Stimulated activated CD8-positive, alpha-beta memory T cell treated with anti-CD3 and anti-CD28 coated beads, Interleukin-7, amount 100 ng/mL, for 1 hour (primary cell): ENCODE measurements at places on chromosomes 1 and 21.

DNA sequence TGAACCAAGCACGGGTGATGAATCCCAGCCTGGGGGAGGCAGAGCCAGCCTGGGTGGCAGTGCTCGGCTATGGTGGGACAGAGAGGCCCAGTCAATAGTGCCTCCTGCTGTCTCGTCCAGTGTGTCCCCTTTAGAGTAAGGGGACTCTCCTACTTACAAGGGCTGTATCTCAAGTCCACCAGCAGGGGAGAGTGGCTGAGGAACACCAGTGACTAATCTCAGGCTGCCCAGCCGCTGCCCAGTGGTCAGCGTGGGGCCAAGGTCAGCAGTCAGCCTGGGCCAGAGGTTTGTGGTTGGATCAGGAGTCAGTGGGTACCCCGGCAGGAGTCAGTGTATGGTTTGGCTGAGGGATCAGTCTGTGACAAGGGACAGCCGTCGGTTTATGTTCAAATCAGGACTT is 109.2 kb upstream of the RUNX3 start:
- no peak for DNase-seq

DNA sequence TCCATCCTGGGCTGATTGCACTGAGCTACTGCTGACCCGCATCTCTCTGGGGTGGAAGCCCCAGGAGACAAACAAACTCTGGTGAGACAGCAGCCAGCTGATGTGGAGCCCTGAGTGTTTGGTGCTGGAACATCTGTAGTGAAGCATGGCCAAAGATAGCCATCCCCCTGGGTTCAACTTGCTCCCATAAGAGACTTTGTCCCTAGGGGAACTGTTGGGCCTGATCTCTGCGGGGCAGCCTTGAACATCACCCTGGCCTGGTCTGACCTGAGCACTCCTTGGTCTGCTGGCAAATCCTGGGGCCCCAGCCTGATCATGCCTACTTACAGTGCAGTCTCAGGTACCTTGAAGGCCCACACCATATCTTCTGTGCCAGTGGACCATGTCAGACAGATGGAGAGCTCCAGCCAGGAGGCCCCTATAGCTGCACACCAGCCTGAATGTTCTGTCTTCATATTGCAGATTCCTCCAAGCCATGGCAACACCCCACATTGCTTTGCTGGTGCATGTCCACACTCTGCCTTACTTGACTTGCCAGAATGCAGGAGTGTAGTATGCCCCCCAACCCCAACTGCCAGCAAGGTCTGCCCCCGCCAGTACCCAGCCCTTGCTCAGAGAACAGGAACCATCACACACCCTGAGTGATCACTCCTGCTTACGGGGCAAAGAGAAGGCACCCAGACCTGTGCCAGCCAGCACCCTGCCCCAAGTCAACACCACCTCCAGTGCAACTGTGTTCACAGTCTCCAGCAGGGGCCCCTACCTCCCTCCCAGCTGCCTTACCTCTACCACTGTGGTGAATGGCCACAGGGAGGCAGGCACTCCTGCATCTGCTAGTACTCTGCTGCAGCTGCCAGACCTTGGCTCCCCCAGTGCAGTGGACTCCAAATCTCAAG is 690.5 kb upstream of the NR5A2 start:
- DNase-seq, result no peak

DNA sequence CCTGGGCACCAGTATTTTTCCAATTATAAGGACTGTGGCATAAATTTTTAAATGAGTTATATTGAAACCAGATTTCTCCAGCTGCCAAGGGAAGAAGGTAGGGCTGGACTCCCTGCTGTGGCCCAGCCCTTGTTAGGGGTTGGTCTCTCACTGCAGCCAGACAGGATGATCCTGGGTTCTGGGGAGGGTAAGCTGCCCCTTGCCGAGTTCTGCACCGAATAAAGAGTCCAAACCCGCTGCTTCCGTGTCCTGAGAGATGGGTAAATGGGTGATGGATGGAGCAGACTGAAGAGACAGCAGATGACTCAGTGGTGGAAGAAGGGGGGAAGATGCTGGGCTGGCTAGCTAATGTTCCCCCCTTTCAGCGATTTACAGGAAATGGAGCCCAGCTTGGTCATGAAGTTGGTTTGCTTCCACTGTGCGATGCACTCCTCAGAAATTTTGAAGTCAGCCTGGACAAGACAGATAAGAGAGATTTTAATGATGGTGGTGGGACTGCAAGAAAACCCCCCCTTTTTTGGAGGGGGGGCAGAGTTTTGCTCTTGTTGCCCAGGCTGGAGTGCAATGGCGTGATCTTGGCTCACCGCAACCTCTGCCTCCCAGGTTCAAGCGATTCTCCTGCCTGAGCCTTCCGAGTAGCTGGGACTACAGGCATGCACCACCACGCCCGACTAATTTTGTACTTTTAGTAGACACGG is 41.4 kb downstream of the YARS1 start:
- no peak for DNase-seq

GRCh38 chr1:62269851-62270495 is 49.3 kb downstream of the KANK4 start:
- DNase-seq, result no peak

- peak; percentile 56 for DNase-seq
These were observed 9.2 kb upstream of the GALE start for GRCh38 chr1:23809751-23810171.

GRCh38 chr21:37128076-37128475 is 55.0 kb downstream of the TTC3 start:
- no peak for DNase-seq

- no peak for DNase-seq
These were observed 77.9 kb upstream of the TNFSF4 start for GRCh38 chr1:173285048-173285447.

DNA sequence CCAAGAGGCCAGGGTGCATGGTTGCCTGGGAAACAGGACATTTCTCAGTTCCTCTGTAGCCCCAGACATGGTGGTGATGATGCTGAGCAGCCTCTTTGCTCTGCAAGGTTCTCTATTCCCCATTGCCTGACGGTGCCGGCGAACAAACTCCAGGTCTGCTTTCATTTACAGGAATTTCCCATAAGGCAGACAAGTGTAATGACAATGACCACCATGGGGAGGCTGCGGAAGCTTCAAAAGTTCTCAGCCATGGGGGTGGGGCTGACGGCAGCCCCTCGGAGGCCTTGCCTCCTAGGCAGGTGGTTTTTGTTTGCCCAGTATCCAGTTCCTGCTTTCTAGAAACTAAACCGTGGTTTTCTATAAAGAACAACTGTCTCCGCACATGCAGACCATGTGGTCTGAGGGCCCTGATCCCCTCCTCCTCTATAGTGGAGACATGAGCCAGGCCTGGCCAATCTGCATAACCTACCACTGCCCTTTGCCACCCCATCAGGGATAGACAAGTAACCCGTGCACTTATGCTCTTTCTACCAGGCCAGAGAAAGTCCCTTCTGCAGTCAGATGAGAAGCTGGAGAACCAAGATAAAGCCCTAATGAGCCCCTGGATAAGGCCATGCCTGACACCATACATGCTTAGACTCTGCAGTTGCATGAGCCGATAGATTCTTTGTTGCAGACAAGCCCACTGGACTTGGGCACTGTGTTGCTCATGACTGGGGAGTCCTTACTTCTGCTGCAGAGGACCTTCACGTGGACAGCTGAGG is 54.1 kb downstream of the LDLRAD2 start:
- no peak for DNase-seq

DNA sequence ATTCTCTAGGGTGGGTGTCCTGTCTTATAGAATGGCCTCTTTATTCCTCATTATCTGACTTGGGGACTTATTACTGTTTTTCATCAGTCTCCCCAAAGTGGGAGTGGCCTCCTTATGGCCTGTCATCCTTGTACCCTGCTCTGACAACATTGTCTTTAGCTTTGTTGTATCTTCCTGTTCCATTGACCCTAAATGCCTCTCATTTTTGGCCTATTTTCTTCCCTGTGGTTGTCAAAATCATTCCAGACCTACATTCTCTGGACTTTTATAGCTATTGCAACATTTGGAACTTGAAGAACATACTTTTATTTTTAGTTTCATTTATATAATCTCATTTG is 9.7 kb downstream of the SFT2D2 start:
- DNase-seq, result no peak

GRCh38 chr1:61568460-61569302 is 156.3 kb downstream of the TM2D1 start:
- DNase-seq, result no peak

GRCh38 chr1:99748419-99748818 is 18.0 kb downstream of the FRRS1 start:
- no peak for DNase-seq

GRCh38 chr1:40469327-40469726 is 7.8 kb upstream of the ZFP69 start:
- no peak for DNase-seq

DNA sequence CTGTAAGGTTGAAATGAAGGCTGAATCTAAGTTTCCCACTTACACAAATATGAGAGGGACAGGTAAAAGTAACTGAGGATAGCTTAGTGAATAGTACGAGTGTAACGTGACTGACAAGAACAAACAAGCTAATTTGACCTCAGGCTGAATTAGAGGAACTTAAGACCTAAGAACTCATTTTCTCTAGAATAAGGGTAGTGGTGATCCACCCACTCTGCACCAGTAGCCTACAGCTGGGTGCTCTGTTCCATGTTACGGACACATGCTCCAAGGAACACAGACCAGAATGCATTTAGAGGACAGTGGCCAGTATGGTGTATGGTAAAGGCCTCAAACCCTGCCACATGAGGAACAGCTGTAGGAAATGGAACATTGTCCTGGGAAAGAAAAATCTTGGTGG is 14.9 kb upstream of the TMEM9 start:
- no peak for DNase-seq

DNA sequence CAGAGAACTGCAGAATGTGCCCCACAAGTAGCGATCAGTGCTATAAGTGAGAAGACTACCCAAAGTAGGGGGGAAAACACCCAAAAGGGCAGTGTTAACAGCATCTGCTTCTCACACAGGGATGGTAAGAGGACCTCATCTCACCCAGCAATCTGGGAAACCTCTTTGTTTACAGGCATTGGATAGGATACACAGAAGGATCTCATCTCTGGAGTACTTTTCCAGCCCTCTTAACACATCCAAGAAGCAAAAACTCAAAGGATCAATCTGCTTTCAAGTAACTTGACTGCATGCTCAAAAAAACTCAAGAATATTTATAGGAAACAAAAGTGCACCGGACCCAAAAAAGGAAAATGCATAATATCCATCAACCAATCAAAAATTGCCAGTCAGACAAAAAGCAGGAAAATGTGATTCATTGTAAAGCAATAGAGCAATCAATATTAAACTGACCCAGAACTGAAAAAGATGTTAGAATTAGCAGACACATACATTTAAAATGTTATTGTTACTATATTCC is 311.0 kb upstream of the CXADR start:
- DNase-seq, result no peak

DNA sequence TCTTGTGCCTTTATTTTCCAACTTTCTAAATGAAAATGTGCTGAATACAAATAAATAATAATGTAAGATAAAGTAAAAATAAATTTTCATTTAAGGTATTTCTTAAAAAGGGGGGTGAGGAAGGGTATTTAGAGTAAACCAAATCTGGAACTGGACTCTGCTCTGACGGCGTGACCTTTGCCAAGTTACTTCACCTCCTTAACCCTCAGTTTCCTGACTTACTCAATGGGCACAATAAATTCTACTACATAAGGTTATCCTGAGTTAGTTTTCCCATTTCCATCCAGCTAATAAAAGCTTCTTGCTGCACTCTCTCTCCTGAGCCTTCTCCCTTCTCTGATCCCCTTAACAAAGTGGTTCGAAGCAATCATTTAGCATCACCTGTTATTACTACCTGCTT is 93.9 kb downstream of the NID1 start:
- DNase-seq, result no peak

DNA sequence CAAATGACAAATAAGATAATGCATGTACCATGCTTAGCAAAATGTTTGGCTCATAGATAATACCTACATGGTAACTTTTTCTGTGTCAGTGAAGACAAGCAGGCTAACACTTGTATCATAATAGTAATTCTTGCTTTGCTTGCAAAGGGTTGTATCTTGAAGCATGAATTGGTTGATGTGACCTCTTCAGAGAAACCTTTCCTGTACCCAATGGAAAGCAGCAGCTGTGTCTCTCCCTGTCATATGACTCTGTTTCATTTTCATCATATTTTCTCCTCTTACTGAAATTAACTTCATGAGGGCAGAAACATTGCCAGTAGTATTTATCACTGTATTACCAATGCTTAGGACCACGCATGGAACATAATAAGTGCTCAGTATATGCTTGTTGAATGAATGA is 4.4 kb downstream of the SH2D1B start:
- DNase-seq, result no peak

- no peak for DNase-seq
These were observed 2.7 kb downstream of the CELF3 start for GRCh38 chr1:151713874-151714273.

- DNase-seq, result no peak
These were observed 61.4 kb downstream of the OLFML2B start for GRCh38 chr1:161962091-161962887.

GRCh38 chr1:180888870-180889269 is 23.8 kb upstream of the KIAA1614 start:
- DNase-seq, result no peak

GRCh38 chr1:184755226-184756065 is 788 bp upstream of the EDEM3 start:
- DNase-seq, result no peak

DNA sequence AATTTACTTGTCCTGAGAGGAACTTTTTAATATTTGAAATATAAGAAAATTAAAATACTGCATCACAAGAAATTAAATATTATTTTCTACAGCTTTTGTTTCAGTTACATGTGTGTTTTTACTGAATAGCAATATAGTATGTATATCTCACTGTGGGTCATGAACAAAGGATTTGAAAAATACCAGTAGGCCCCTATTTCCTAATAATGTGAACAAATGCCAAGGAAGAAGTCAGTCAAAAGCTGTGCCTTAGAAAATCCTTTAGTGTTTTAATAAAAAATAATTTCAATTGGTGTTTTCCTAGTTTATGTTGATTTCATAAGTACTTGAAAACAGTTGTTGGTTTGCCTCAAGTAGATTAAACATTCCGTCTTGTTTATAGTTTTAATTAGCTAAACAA is 46.7 kb downstream of the SMYD3 start:
- DNase-seq, result no peak

DNA sequence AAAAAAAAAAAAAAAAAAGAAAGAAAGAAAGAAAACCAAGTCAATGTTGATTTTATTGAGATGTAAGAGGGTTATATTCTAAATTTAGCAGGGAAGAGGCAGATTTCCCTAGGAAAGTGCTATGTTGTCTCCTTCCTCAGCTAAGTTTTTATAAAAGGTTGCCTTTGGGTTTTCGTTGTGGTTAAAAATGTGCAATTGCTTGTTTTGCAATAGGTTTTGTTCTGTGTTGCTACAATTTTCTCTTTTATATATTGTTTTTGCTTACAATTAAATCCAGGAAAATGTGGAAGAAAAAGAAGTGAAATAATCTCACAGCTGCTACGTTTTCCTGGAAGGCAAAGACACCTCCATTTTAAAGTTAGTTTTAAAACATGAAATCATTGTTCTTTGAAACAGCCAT is 136.7 kb upstream of the C1orf105 start:
- DNase-seq, result no peak
